Lower leg skin (tissue), 4 donors: ENCODE measurements at places on chromosomes 6 and 20. TPM values are rescaled to one million over a fixed set of nuclear protein-coding genes. Genes with fewer than 3 reads are reported as not detected.

RAET1E gene
- total RNA-seq: 30.6 TPM

HMGN3 gene
- 38.3 TPM for total RNA-seq

DNA sequence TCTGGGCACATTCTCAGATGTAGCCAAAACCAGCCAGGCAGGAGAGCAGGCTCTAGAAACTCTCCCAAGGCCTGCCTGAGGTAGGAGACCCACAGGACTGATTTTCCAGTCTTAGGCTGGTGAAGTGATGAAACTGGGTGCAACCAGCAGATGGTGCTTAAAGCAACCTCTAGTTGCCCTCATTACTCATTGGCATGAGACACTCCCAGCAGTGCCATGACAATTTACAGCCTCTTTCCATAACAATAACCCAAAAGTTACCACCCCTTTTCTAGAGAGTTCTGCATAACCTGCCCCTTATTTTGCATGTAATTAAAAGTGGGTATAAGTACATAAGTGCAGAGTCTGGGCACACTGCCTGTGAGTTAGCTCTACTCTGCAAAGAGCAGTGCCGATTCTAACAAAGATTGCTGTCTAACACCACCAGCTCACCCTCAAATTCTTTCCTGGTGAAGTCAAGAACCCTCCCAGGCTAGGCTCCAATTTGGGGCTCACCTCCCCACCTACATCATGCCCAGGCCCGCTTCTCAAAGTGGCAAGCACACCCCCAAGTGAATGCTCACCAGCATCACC lies 14.4 kb upstream of the GPR6 start:
- no peak for DNase-seq

- no peak for DNase-seq
Observed at GRCh38 chr6:20564269-20564668, 30.0 kb downstream of the CDKAL1 start.

DNA sequence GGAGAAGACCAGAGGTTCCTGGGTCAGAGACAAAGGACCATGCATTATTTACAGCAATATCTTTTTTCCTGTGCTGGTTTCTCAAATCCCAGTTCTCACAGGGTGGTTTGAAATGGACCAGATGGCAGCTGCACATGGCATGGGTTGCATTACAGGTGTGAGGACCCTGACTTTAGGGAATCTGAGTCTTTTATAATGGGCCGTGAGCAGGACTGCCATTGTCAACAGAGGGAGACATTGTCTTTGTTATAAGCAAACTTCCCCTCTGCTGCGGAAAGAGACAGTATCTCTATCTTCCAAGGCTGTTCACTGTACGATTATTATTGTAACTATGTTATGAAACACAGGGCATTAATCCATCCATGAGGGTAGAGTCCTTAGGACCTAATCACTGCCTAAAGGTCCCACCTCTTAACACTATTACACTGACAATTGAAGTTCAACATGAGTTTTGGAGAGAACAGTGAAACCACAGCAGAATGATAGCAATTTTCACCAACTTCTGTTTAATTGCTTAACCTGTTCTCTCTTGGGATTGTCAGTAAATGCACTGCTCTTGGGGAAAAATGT lies 156.1 kb upstream of the AGPAT4 start:
- no peak for DNase-seq

- DNase-seq: no peak
Observed at GRCh38 chr20:58328836-58329235, 19.3 kb downstream of the RAB22A start.

B3GAT2 gene
- total RNA-seq: not detected

TGIF2 gene
- total RNA-seq: 10.5 TPM

- DNase-seq: peak; percentile 62
Observed at GRCh38 chr20:49381558-49382493, 100.6 kb downstream of the KCNB1 start.

GRCh38 chr6:47587493-47587892 lies 109.9 kb downstream of the CD2AP start:
- no peak for DNase-seq

DNA sequence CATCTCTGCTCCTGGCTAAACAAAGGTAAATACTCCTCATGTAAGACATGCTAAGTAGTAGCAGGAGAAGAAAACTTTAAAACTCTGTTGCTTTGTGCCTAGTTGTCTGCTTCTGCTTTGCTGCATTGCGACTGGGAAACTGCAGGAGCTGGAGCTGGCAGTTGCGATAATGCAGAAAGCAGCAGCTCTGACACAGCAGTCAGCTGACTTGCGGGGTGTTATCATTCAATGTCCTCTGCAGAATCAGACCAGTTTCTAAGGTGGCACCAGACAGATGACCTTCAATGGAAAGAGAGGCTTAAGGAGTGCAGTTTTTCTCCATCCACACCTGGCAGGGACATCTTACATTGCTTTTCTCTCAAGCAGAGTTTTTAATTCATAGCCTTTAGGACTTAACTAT lies 69.9 kb upstream of the SOX4 start:
- DNase-seq: no peak

DNA sequence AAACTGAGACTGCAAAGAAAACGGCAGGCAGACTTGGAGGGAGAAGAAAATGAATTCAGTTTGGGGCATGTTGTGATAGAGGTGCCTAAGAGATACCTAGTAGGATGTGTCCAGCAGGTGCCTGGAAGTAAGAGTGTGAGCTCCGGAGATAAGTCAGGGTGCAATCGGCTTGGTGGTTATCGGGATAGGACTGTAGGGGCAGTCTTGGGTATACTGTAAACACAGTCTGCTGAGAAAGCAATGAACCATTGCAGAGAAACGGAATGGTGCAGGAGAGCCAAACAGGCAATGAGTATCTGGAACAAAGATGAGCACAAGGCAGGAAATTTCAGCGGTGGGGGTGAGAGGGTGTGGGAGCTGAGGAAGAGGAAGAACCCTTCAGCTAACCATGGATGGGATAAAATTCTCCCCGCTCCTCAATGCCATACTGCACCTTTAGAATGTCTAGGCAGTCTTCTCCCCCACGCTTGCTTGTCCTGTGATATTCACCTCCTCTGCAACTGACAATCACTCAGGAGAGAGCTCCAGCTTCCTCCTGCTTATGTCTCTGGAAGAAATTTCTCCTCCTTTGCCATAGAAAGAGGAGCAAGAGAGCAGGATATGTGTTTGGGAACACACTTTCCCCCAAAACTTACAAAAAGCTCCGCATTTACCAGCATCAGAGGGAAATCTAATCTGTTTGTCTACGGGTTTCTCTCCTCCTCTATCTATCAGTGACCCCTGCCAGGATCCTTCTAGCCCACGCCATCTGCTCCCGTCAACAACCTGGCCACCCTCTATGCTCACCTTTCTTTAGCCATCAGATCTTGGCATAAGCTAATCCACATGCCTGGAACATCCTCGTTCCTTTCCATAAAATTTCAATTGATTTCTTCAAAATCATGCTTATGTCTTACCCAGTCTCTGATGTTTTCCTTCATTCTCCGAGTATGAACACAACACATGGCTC lies 381.7 kb upstream of the JARID2 start:
- DNase-seq: no peak

DNA sequence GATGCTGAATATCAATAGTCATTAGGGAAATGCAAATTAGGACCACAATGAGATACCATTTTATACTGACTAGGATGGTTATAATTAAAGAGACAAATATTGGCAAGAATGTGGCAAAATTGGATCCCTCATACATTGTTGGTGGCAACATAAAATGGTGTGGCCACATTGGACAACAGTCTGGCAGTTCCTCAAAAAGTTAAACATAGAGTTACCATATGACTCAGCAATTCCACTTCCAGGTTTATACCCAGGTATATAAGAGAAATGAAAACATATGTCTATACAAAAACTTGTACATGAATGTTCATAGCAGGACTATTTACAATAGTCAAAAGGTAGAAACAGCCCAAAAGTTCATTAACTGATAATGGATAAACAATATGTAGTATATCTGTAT lies 2.0 kb upstream of the CRIP3 start:
- DNase-seq: no peak

DNA sequence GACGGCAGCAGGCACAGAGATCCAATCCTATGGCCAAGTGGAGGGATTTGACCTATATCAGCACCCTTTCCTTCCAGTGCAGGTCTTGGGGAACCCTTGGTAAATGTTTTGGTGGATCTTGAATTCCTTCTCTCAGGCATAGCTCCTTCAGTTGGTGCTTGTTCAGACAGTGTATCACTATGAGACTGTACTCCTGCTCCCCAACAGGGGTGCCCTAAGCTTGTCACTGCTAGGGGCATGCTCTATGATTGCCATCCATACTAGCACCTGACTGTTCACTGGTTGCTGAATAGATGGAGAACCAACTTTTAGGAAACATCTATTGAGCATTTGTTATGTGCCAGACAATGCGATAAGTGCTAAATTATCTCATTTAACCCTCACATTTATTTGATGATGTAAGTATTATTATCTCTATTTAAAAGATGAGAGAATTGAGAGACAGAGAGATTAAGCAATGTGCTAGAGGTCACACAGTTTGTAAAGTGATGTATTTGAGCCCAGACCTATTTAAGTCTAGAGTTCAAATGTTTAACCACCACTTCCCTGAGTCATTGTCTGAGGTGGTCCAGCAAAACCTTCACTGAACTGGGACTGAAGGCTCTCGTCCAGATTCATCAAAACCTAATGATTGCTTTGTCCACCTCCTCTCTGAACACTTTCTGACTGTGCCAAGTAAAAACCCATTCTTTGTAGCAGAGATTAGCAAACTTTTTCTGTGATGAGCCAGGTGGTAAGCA lies 34.3 kb downstream of the ADGRF1 start:
- DNase-seq: no peak

DNA sequence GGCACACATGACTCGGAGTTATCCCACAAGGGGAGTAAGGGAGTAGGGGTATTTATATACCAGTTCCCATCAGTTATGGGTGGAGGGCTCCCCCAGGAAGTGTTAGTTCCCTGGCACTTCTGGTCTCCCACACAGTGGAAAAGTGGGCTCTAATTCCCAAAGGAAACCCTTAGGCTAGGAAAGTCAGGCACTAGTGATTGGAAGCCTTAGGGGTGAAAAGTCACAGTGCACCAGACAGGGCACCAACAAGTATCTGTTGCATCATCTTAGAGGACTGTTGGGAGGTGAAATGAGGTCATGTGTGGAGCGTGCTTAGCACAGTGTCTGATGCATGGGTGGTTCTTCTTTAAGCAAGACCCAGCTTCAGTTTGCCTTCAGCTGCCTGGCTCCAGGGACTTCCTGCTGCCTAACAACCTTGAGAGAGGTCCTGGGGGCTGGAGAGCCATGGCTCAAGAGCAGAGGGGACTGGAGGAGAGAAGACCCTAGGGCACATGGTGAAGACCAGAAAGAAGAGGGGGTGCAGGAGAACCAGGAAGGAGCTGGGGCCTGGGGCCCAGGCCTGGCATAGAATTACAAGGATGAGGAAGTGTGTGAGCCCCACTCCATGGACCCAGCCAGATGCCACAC lies 7.5 kb upstream of the FOXP4 start:
- DNase-seq: no peak

NNAT gene
- total RNA-seq: 3.8 TPM

GTPBP2 gene
- total RNA-seq: 39.9 TPM

RSPO3 gene
- total RNA-seq: 0.91 TPM

DNA sequence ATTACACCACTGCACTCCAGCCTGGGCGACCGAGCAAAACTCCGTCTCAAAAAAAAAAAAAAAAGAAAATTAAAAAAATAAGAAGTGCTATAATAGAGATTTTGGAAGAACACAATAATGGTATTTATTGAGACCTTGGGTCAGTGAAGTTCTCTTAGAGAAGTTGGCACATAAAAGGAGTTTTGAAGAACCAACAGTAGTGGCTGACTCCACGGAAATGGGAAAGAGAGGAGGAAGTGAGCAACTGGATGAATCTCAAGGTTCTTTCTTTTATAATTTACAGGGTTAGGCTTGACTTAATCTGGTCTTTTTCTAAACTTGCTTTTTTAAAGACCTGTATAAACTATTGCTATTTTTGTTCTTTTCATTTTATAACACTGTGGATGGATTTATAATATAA lies 52.8 kb downstream of the TOMM6 start:
- DNase-seq: no peak

PGC gene
- not detected for total RNA-seq

- DNase-seq: no peak
Observed at GRCh38 chr6:154579485-154579884, 69.0 kb upstream of the CNKSR3 start.

- no peak for DNase-seq
Observed at GRCh38 chr6:31270788-31271640, 878 bp downstream of the HLA-C start.

NOX3 gene
- total RNA-seq: not detected

ATAT1 gene
- total RNA-seq: 5.9 TPM

- DNase-seq: peak; percentile 26
Observed at GRCh38 chr6:9398071-9398766, 962.9 kb upstream of the SLC35B3 start.

GRCh38 chr6:143241911-143242310 lies 181.2 kb downstream of the AIG1 start:
- DNase-seq: no peak

GRCh38 chr6:168301648-168302398 lies 17.8 kb downstream of the DACT2 start:
- no peak for DNase-seq

FNDC1 gene
- total RNA-seq: 0.30 TPM

- DNase-seq: no peak
Observed at GRCh38 chr20:62323146-62323979, 20.6 kb downstream of the ADRM1 start.

GRCh38 chr20:25336561-25337422 lies 53.8 kb downstream of the ABHD12 start:
- no peak for DNase-seq

MBOAT1 gene
- total RNA-seq: 5.8 TPM

- no peak for DNase-seq
Observed at GRCh38 chr6:162251257-162251656, 476.3 kb downstream of the PRKN start.

ATP9A gene
- total RNA-seq: 14.1 TPM

CDSN gene
- 651 TPM for total RNA-seq

TAAR1 gene
- total RNA-seq: not detected

- DNase-seq: peak; percentile 94
Observed at GRCh38 chr6:26457806-26458688, at the start of gene BTN2A1. Gene BTN2A1 (plus strand): TSS chr6:26457955. CDS start chr6:26458637, 682 bp downstream.

DNA sequence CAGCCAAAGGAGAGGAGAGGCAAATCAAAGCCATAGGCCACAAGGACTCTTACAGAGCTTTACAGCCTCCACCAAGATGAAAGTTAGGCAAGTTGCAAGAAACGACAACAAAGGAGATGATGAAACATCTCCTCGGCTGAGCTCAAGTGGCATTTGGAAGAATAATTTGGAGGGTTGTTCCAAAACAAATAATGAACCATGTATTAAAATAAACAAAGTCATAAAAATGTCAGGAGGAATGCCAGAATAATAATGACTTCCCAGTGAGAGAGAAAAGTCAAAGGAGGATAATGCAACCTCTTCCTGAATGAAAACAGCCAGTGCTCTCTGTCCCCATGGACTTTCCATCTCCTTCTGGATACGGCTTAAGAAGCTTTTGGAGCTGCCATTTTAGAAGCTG lies 371.4 kb upstream of the ID4 start:
- DNase-seq: no peak

GRCh38 chr6:119985952-119986736 lies 636.6 kb upstream of the MAN1A1 start:
- DNase-seq: no peak

KCNK16 gene
- not detected for total RNA-seq

MANEA gene
- 4.9 TPM for total RNA-seq

GRCh38 chr20:23187751-23188150 lies 101.6 kb upstream of the CD93 start:
- no peak for DNase-seq

PHACTR1 gene
- total RNA-seq: 3.6 TPM
